ENCODE measurements at places on chromosomes 11 and 22.

DNA sequence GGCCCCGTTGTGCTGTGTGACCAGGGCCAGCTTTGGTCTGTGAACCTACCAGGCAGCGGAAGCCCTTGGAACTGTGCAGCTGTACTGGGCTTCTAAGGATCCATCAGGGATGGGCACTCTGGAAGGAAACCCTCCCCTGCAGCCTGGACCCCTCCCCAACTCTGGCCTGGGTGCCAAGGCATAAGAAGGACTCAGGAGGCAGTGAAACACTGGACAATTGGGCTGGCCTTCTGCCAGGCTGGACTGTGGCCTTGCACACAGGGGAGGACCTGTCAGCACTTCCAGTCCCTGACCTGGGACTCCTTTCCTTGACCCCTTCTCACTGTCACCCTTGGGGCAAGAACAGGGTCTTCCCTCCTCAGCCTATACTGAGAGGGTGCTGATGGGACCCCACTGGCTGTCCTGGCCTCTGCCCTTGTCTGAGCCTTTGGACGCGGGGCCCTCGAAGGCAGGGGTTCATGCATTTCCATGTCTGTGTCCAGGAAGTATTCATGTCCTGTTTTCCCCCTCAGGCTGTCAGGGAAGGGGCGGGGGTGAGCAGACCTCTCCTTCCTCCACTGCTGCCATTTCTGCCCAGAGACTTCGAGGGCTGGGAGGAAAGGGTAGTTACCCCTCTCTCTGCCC lies 39.6 kb downstream of the PDE2A start:
- no peak for DNase-seq

DNA sequence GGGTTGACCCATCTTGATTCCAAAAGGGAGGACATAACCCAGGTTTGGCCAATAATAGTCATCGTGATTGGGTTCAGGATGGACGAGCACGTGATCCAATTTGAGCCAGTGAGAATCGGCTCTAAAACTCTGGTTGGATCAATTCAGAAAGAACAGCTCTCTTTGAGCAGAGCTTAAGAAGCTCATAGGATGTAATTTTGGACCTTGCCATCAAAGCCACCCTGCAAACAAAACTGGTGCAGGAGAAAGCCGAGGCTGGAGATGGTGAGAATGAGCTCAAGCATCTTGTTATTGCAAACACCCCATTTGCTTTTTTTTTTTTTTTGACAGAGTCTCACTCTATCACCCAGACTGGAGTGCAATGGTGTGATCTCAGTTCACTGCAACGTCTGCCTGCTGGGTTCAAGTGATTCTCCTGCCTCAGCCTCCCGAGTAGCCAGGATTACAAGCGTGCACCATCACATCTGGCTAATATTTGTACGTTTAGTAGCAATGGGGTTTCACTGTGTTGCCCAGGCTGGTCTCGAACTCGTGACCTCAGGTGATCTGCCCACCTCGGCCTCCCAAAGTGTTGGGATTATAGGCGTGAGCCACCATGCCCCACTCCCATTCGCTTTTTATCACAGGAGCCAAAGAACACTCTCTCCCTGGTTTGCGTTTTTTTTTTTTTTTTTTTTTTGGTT lies 13.8 kb upstream of the MIAT start:
- DNase-seq, result no peak

DNA sequence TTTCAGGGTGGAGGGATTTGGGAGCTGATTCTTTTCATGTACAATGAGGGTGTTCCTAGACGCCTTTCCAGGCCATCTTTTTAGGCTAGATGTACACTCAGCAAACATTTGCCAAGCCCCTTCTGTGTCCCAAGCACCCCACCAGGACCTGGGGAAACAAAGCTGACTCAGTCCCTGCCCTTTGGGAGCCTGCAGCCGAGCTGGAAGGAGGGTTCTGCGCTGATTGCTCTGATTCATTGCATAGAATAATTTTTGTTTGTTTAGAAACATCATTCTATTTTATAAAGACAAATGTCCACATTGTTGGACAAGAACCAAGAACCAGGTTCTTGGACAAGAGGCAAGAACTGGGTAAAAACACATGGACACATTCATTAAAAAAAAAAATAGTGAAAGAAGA lies 16.7 kb downstream of the TP53AIP1 start:
- DNase-seq, result no peak

GRCh38 chr11:28464252-28464867 lies 356.2 kb downstream of the METTL15 start:
- DNase-seq, result no peak

DNA sequence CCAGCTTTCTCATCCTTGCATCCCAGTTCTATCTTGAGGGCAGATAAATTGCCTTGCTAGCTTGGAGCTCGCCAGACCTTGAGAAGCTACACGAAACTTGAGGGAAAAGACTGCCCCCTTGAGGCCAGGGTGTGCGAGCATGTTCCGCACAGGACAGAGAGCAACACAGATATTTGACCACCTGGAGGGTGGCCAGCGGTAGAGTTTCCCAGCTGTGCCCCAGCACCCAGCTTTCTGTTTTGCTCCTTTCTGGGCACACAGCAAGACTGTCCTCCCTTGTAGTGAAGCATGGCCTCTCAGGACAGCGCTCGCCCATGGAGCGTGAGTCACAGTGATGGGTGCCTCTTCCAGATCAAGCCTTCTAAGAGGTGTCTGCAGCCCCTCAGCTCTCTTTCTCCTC lies 23.5 kb downstream of the SPATA19 start:
- DNase-seq, result no peak

- no peak for DNase-seq
These were observed 210.3 kb downstream of the DDX10 start for GRCh38 chr11:108875134-108875533.

GRCh38 chr11:79362821-79363220 lies 78.0 kb downstream of the TENM4 start:
- DNase-seq, result no peak

GRCh38 chr11:83336993-83337392 lies 50.8 kb upstream of the CCDC90B start:
- no peak for DNase-seq

DNA sequence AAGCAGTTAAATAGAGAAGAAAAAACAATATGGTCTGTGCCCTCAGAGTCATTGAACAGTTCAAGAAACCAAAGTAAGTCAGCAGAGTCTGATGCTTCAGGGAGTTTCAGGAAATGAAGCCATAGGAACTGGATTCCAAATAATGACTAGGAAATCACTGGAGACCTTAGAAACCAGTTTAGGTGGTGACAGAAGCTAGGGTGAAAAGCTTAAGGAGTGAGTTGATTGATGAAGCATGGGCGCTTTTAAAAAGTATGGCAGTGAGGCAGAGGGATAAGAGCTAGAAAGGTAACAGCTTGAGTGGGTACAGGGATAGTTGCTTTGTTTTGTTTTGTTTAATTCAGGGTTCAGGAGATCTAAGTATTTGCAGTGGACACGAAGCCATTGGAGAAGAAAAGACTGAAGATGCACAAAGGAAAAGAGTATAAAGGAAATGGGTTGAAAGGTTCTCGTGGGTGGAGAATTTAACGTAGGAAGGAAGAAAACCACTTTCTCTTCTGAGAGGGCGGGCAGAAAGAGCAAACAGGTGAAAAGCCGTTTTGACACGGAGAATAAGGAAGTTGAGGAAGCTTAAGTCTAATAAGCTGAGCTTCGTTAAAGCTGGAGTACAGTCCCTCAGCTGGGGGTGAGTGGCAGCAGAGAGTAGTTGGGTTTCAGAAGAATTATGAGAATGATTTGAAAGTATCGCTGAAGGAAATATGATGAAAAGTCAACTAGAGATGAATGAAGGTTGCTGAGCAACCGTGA lies 14.8 kb downstream of the SGSM3 start:
- DNase-seq, result no peak

DNA sequence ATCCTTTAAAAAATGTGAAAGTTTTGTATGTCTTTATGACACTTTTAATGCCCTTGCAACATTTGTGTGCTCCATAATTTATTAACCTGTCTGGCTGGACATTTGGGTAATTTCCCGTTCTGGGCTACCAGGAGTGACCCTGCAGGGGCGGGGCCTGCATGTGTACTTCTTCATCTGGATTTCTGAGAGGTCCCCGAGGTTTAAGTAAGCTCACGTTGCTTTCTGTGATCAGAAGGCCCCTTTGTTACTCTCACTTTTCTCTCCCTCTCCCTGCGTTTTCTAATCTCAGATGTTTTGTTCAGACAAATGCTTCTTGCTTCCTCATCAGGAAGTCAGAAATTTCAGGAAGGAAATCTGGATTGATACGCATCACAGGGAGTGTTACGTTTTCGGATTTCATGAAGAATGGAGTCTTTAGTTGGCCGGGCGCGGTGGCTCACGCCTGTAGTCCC lies 78.9 kb upstream of the CRYBB3 start:
- no peak for DNase-seq

- no peak for DNase-seq
These were observed 615 bp downstream of the POLD4 start for GRCh38 chr11:67352546-67353316.

DNA sequence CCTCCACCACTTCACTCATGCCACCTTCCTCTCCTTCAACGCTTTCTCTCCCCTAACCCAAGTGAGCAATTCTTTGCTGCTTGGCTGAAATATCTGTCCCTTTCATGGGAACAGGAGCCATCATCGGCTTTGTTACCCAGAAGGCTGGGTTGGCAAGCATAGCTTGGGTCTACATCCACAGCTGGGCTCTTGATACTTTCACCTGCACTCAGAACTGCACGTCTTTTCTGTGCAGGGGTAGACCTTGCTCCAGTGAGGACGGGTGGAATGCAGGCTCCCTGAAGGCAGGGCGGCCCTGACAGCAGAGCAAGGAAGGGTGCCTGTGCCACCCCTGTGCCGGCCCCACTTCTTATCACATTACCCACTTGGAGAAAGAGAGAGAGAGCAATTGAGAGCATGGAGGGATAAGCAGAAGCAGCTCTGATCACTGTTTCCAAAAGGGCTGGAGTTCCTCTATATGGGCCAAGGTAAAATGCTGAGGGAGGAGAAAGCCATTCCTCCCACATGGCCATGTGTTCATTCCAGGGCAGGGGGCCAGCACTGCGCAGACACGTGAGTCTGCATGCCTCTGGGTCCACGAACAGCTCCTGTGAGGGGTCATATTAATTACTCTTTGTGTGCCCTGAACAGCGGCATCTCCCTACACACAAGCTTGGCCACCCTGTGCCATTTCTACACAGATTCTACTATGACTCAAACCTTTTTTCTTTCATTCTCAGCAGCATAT lies 181.8 kb downstream of the BUD13 start:
- DNase-seq, result no peak

DNA sequence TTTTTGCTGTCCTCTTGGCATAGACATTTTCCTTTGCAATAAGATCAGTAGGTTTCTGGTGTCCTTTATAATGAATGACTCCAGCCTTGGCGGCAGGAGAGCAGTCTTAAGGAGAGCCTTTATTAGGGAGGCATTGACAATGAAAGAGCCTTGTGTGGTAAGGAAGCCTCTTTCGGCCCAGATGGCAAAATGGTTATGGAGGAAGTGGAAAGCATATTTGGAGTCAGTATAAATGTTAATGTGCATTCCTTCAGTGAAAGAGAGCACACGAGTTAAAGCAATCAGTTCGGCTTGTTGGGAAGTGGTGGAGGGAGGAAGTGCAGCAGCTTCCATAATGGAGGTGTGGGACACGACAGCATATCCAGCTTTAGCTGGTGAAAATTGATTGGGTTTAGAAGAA lies 18.1 kb upstream of the ANO1 start:
- no peak for DNase-seq

- no peak for DNase-seq
These were observed 30.7 kb downstream of the EHF start for GRCh38 chr11:34651551-34651950.

- DNase-seq, result no peak
These were observed 154.8 kb upstream of the TBCEL start for GRCh38 chr11:120869097-120869496.

DNA sequence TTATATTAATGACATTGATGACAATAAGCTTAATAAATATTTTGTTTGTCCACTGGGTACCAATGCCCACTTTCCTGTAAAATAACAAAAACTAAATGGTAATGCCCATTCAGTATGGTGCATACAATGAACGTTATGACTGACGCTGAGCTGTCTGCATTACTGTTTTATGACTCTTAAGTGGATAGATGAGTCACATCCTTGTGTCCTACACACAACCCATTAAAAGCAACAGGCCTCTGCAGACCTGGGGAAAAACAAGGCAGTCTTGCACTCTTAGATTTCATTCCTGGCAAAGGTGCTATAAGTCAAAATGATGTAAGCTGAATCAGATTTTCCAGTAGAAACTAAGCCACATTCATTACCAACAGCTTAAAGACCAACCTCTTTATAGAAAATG lies 176.3 kb upstream of the TMEM45B start:
- no peak for DNase-seq

DNA sequence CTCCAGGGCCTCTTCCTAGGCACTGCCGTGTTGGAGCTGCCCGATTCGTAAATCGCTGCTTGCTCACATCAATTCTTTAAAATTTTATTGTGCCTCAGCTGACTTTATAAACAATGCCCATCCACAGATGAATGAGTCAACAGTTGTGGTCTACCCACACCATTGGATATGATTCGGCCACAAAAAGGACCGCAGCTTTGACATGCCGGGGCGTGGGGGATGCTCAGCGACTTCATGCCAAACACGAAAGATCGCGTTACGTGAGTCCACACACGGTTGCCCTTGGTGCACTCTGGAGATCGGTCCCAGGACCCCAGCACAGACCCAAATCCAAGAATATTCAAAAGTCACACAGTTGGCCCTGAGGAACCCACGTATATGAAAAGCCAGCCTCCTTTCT lies 195.7 kb downstream of the CTTN start:
- DNase-seq, result no peak

DNA sequence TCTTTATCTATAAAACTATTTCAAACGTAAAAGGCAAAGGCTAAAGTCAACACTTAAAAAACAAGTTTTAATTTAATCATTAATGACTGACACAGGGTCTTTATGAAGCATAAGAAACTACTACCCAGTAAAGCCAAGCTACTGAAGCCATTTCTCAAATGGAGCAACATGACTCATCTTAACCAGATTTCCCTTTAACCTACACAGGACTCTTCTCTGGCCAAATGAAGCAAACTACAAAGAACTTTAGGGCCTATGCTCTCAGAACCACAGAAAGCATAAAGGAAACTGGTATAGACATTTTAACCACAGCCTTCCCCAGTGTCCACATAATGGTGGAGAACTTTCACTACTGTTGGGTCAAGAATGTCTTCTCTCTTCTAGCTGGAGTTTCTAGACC lies 34.7 kb downstream of the ALG9 start:
- DNase-seq, result no peak

GRCh38 chr11:127670374-127671119 lies 670.0 kb upstream of the KIRREL3 start:
- DNase-seq, result no peak

DNA sequence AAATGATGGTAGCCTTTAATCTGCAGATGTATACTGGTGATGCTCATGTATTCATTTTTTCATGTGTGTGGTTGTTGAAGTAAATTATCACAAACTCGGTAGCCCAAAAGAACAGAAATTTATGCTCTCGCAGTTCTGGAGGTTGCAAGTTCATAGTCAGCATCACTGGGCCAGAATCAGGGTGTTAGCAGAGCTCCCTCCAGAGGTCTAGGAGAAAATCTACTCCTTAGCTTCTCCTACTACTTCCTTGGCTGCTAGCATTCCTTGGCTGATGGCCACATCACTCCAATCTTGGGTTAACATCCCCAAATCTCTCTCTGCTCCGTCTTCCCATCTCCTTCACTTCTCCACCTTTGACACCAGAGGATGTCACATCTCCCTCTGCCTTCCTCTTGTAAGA lies 45.3 kb upstream of the GALNT18 start:
- DNase-seq, result no peak

All from stimulated activated CD4-positive, alpha-beta T cell treated with anti-CD3 and anti-CD28 coated beads, Interleukin-1b, Interleukin-23, amount 100 ng/mL, for 24 hours (primary cell).